Activated CD4-positive, alpha-beta T cell treated with anti-CD3 and anti-CD28 coated beads for 1 hour (primary cell): ENCODE measurements at places on chromosomes 2 and 18.

DNA sequence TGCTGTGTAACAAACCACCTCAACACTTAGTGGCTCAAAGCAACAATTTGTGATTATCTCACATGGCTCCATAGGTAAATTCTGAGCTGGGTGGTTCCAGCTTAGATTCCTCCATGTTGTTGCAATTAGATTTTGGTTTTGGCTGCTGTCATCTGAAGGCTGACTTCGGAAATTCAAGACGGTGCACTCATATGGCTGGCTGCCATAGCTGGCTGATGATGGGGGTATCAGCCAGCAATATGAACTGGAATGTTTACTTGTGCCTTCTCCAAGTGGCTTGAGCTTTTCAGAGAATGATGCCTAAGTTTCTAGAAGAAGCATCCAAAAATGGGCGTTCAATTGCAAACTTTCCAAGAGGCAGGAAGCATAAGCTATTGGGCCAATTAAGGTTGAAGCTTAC, 213.1 kb downstream of the GCA start:
- DNase-seq: no peak

DNA sequence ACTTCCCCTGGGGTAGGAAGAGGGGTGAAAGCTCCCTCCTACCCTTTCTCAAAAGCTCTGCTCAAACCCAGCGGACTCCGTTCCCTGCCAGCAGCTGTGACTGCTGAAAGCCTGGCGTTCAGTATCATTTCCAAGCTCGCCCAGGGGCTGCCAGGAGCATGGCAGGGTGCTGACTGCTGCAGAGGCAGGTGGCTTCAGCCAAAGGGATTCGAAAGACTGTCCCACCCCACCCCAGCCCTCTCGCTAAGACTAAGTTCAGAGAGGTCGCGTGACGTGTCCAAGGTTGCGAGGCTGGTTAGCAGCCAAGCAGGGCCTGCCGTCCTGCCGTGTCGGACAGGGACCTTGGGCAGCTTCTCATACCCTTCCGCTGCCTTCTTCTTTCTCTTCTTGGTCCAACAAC, 72.3 kb upstream of the RAB12 start:
- no peak for DNase-seq

DNA sequence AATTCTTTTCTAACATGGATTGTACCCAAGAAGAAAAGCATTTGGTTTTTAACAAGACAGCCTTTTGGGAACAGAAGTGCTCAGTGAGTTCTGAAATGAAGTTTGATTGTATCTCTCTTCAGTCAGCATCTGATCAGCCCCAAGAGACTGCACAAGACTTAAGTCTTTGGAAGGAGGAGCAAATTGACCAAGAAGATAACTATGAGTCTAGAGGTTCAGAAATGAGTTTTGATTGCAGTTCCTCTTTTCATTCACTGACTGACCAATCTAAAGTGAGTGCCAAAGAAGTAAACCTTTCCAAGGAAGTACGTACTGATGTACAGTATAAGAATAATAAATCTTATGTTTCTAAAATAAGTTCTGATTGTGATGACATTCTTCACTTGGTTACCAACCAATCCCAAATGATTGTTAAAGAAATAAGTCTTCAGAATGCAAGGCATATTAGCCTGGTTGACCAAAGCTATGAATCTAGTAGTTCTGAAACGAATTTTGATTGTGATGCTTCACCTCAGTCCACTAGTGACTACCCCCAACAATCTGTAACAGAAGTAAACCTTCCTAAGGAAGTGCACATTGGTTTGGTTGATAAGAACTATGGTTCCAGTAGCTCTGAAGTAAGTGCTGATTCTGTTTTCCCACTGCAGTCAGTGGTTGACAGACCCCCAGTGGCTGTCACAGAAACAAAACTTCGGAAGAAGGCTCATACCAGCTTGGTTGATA, 31.2 kb downstream of the ZDBF2 start:
- DNase-seq: no peak

DNA sequence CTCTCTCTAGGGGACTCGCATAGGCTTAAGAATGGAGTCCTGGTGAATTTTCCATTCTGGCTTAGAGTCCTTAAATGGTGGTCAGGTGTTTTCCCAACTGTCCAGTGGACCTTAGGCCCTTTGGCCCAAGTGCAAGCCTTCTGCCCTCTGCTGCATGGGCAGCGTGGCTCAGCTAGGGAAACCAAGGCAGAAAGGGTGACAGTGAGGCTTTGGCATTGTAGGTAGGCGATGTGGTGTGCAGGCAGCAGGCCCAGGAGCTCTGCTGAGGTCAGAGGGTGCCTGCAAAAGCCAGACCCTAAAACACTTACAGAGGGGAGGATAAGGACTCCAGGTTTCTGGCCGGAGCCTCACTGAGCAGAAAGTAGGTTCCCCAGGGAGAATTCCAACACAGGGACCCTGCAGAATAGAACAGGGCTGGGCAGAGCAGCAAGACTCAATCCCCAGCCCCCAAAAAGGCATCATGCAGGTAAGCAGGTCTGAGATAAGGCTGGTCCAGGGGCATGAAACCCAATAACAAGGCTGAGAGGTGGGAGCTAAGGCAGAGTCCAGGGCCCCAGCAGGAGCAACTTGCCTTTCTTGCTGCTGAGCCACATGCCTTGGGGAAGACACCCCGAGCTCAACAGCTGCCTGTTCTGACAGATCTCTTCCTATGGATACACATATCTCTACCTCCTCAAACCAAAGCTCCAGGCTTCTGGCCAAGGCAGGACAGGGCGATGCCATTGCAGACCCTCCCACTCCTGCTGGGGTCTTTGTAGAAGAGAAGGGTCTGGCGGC, 199.7 kb downstream of the TNS1 start:
- no peak for DNase-seq

GRCh38 chr2:108534584-108535356, 500 bp downstream of the LIMS1 start:
- DNase-seq: peak; percentile 10

DNA sequence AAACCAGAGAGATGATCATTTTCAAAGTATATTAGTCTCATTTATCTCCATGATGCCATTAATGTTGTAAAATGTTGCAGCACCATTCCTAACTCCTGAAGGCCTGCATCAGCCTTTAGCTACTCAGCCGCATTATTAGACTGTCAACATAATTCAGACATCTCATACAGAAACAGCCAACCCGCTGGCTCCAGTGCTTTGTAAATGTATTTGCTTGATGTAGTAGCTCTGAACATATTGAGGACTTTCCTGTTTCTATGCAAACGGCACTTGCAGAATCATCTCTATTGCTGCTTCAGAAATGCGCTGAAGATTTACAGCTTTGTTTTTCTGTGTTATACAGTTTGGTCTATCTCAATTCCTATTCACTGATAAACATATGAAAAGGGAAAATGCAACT, 372.2 kb downstream of the DSEL start:
- DNase-seq: no peak

DNA sequence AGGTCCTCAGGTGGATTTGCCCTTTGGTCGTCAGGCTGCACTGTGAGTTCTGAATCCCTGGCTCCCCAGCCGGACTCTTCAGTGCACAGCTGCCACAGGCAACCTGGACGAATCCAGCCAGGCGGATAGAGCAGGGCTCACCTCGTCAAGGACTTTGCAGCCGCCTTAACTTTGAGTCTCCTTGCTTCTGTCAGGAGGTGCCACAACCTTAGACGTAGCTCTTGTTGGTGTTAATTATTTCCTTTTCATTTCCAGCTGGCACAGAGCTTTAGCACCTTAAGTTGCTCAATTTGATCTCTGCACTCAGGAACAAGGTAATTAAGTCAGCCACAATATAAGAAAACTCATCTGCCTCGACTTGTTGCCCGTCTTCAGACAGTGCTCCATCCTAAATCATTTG, 17.7 kb downstream of the SMIM21 start:
- DNase-seq: no peak

GRCh38 chr2:231245249-231246094, 47.0 kb downstream of the ARMC9 start:
- no peak for DNase-seq

DNA sequence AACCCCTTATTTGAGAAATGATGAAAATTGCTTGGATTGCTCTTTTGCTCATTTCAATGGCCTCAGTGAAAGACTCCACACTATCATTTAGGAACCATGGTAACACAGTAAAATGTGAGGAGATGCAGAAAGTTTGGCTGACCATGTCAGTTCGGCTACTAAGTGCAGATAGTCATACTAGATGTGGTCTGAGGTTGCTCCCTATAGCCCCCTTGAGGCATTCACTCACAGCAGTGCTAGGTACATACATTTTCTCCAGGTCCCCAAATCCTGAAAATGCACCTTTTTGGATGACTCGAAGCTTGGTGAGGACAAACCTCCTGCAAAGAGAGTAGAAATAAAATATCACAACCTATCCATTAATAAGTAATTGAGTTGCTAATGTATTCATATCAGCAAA, 86.3 kb downstream of the FSHR start:
- DNase-seq: no peak

DNA sequence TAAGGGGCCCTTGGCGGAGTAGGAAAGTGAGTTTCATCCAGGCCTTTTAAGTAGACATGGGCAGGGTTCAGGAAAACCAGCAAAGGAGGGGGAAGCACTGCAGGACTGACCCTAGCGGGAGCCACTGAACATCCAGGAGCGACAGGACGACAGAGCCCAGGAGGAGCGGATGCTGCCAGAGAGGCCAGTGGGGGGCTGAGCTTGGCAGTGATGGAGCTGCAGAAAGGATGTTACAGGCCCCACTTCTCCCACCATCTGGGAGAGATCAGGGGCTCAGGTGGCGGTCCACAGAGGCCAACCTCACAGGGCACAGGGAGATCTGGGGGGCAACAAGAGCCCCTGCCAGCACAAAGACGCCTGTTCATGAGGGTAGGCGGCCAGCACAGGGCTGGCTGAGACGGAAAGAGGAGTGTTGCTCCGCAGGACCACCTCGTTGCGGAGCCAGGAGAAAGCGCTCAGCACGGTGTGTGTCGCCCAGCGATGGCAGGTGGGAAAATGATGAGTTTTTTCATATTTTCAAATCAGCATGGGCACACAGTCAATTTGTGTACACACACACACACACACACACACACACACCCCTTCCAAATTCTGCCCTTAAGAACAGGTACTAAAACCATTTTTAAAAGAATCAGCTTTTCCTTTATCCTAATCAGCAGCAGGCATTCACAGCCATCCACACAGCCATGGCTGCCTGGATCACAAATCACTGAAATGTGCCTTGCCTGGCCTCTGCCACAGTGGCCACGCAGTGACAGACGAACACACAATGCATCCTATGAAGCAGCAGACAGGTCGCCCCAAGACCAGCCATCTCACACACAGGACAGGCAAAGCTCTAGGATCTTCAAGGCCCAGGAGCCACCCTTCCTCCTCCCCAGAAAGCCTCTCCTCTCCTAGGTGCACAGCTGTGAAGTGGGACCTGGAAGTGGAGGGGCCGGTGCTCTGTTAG, 63.2 kb downstream of the NDUFA10 start:
- no peak for DNase-seq

DNA sequence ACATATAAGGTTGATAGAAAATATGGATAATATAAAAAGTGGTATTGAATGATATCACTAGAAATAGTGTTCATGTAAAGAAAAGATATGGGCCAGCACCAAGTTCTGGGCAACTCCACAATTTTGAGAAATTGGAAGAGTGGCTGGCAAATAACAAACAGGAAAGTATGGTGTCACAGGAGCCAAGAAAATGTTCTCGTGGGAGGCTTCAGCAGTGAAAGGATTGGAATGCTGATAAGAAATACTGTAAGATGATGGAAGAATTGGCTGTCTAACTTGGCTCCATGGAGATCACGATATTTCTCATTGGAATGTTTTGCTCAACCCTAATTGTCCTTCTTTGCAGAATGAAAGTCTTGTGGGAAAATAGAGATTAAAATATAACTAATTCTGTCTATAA, 856.8 kb downstream of the DPP10 start:
- DNase-seq: no peak

GRCh38 chr2:212528106-212528856, 10.3 kb downstream of the ERBB4 start:
- no peak for DNase-seq

DNA sequence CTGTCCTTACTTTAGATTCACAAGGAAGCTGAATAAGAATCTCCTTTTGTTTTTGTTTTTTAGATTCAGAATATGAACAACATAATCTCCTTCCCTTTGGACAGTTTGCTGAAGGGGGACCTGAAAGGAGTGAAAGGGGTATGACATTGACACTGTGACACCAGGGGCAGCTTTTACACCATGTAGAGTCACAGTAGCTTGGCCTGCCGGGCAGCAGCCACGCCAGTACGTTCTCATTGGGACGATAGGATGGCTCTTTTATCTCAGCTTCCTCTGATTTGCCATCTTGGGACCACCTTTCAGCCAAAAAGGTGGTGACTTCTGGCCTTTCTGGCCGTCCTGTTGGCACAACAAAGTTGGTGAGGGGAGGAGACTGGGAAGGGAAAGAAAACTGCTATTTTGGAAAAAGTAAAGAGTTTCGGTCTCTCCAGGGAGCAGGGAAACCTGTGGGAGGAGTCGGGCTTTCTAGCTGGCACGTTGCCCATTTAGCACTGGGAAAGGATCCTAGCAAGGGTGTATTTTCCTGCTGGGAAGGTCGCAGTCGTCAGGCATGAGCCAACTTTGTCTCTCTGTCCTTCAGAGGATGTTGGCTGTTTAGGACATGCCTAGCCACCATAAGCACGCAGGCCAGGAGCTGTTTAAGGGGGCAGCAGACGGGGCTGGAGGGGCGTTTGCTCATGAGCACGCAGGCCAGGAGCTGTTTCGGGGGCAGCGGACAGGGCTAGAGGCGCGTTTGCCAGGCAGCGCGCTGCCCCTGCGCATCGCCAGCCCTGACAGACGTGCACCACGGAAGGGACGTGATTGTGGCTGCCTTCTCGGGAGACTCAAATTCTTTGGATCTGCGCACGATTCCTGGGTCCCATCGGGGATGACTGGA, 104.6 kb downstream of the ITGB1BP1 start:
- no peak for DNase-seq

- no peak for DNase-seq
Observed at GRCh38 chr2:109529532-109530449, 84.0 kb downstream of the SEPTIN10 start.

DNA sequence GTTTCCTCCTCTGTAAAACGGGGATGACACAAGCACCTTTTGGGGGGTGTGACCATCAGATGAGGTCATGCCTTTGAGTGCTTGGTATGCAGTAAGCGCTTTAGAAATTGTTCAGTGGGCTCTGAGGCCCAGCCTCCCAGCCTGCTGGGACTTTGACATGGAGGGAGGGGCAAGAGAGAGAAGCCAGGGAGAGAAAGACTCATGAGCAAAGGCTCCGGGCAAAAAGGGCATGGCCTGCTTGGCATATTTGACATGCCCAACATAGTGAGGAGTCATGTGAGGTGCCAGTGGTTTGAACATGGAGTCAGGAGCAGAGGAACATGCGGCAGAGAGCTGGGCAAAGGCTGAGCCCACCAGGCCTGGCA, 14.0 kb downstream of the TNS1 start:
- DNase-seq: no peak

DNA sequence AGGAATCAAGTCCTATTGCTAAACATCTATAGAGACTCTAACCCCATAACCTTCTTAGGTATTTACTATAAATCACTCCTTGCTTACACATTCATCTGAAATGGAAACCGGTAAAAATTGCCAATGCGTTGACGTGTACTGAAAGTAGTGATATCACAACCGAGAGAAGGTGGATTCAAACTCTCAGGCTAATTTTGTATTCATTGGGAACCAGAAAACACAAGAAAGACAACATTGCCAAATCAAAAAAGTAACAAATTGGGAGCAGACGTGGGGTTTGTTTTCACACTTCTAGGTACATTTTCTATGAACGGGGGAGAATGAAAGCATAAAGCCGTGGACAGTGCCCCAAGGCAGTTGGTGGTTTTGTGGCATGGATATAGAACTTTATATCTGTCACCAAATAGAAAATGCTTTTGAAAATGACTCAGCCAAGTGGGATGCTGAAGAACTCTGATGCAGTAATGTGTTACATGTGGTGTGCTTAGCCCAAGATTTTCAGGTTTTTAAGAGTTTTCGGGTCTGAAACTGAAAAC, 155.1 kb upstream of the RASGRP3 start:
- DNase-seq: no peak

GRCh38 chr2:207901401-207901800, 123.9 kb downstream of the PLEKHM3 start:
- DNase-seq: no peak
